B cell (primary cell): ENCODE measurements at places on chromosomes 5 and 9.

DNA sequence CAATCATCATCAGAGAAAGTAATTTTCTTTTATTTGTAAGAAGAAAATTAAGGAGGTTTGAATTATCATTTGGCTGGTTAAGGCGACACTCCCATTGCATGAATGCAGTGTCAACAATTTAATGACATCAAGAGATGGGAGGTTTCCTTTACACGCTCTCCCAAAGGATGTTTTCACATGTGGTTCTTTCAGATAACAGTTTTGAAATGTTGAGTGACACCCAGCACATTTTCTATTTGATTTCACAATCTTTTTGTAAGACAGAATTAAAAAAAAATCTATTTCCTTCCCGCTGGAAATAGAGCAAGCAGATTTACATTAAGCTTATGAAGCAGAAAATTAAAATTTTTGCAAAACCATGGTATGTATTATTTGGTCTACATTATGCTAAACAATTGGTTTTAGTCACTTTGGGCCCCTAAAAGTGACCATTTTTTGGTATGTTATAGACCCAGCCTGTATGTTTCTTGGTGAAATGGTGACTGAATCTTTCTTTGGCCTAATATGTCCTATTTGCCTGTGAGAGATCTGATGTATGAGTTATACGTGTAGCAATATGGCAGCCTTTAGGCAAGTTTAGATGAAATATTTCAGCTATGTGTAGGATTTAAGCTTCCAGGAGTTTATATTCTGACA, 18.9 kb upstream of the ANKRD55 start:
- no peak overlapping the region for H3K27ac ChIP-seq
- H3K4me1 ChIP-seq: no peaks in the 10 kb centered on the region
- no peaks in the 10 kb centered on the region for H3K27me3 ChIP-seq
- no peaks in the 10 kb centered on the region for H3K36me3 ChIP-seq

GRCh38 chr5:38742821-38743220, 103.0 kb upstream of the OSMR start:
- no peak overlapping the region for H3K27ac ChIP-seq
- no peak overlapping the region for H3K4me3 ChIP-seq
- no peak for DNase-seq
- H3K27me3 ChIP-seq: no peaks in the 10 kb centered on the region
- H3K36me3 ChIP-seq: no peaks in the 10 kb centered on the region

DNA sequence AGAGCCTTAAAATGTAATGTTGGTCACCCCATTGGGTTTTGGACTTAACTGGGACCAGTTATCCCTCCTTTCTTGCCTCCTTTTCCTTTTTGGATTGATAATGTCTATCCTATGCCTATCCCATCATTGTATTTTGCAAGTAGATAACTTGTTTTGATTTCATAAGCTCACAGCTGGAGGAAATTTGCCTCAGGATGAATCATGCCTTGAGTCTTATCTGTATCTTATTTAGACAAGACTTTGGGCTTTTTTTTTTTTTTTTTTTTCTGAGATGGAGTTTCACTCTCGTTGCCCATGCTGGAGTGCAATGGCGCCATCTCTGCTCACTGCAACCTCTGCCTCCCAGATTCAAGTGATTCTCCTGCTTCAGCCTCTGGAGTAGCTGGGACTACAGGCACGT, 443.3 kb downstream of the DNAH5 start:
- H3K4me1 ChIP-seq: no peaks in the 10 kb centered on the region
- no peaks in the 10 kb centered on the region for H3K27me3 ChIP-seq
- H3K4me3 ChIP-seq: no peak overlapping the region
- H3K27ac ChIP-seq: no peak overlapping the region
- DNase-seq: no peak

DNA sequence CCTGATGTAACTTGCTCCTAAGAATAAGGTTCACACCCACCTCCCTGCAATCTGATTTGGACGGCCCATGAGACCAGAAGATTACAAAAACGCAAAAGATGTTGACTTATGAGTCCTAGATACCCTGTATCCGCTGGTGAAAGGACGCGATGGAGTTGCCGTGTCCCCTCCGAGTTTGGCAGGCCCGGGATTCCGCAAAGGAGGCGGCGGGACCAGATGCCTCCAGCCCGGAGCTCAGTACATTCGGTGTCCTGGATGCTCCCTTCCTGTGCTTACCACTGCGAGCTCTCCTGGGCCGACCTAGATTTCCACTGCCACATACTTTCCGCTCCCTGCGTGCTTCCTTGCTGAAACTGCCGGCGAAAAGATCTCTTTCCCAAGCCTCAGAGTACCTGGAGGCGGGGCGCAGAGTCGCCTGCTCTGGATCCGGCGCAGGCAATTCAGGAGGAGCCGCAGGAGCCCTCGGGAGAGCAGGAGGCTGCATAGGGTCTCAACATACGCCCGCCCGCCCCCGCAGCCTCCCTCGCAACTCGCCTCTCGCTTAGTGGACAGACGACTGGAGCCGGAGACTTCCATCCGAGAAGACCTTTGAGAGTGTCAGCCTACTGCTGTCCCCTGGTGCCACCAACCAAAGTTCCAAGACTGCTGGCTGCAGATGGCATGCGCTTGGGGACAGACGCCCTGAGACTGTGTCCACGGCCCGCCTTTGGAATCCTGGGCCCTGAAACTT, 39.8 kb downstream of the ANXA2R start:
- no peak overlapping the region for H3K4me3 ChIP-seq
- no peak overlapping the region for H3K27ac ChIP-seq
- no peak for DNase-seq
- no peaks in the 10 kb centered on the region for H3K36me3 ChIP-seq
- no peaks in the 10 kb centered on the region for H3K27me3 ChIP-seq
- H3K4me1 ChIP-seq: peaks cover 12% of the 10 kb centered on the region

DNA sequence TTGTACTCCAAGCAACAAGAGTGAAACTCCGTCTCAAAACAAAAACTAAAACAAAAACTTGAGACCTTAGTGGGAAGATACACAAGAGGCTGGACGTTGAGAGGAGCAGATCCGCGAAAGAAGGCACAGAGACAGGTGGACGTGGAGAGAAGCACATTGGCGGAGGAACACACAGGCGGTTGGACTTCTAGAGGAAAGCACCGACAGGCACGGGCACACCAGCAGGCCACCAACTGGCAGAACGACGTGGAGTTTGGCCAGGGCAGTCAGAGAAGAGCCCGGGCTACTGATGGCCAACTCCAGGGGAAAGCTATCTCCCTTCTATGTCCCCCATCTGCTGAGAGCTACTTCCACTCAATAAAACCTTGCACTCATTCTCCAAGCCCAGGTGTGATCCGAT, 482.7 kb downstream of the GABRG2 start:
- no peaks in the 10 kb centered on the region for H3K4me1 ChIP-seq
- H3K36me3 ChIP-seq: no peaks in the 10 kb centered on the region
- H3K4me3 ChIP-seq: no peak overlapping the region
- H3K27ac ChIP-seq: no peak overlapping the region
- H3K27me3 ChIP-seq: no peaks in the 10 kb centered on the region
- DNase-seq: no peak

- H3K27ac ChIP-seq: no peak overlapping the region
- H3K4me3 ChIP-seq: no peak overlapping the region
- no peaks in the 10 kb centered on the region for H3K27me3 ChIP-seq
- H3K36me3 ChIP-seq: no peaks in the 10 kb centered on the region
Measured at GRCh38 chr5:137051161-137051560, 448.0 kb downstream of the SPOCK1 start.
